ENCODE measurements at places on chromosomes 6 and 20. TPM values are rescaled to one million over a fixed set of nuclear protein-coding genes. Genes with fewer than 3 reads are reported as not detected.

Gene SMLR1
- not detected for total RNA-seq

Gene PRR18
- total RNA-seq: 0.21 TPM

Gene CHMP4B
- 93.5 TPM for total RNA-seq

Gene LY6G6F
- total RNA-seq: not detected

Gene MOG
- total RNA-seq: not detected

Gene VNN1
- total RNA-seq: 0.78 TPM

Data from thyroid gland (tissue), 4 donors.